ENCODE measurements at places on chromosomes 11 and 22. TPM values are rescaled to one million over a fixed set of nuclear protein-coding genes. Genes with fewer than 3 reads are reported as not detected.

- DNase-seq = no peak
Observed at GRCh38 chr11:46733234-46733633, 14.2 kb downstream of the F2 start.

FGF4 gene
- not detected for total RNA-seq

OR2D2 gene
- total RNA-seq = 3.3 TPM

GRCh38 chr11:46239801-46240061 is 37.7 kb upstream of the CREB3L1 start:
- DNase-seq = no peak

GRCh38 chr11:97506076-97506759 is 1116.4 kb downstream of the JRKL start:
- DNase-seq = no peak

DNA sequence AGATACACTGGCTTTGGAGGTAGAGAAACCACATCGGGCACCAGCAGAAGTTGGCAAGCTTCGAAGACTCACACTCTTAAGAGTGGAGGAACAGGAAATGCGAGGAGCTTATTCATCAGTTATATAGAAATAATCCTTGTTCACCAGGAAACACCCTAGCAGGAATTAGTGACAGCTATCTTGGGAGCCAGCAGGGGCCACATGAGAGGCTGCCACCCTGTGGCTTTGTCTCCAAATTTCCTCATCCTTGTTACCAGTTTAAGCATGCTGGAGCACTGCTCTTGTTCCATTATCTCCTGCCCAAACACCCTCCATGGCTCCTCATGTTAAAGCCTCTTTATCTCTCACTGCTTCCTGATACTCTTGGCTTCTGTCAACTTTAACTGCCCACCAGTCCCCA is 131.0 kb downstream of the PLEKHA7 start:
- no peak for DNase-seq

DNA sequence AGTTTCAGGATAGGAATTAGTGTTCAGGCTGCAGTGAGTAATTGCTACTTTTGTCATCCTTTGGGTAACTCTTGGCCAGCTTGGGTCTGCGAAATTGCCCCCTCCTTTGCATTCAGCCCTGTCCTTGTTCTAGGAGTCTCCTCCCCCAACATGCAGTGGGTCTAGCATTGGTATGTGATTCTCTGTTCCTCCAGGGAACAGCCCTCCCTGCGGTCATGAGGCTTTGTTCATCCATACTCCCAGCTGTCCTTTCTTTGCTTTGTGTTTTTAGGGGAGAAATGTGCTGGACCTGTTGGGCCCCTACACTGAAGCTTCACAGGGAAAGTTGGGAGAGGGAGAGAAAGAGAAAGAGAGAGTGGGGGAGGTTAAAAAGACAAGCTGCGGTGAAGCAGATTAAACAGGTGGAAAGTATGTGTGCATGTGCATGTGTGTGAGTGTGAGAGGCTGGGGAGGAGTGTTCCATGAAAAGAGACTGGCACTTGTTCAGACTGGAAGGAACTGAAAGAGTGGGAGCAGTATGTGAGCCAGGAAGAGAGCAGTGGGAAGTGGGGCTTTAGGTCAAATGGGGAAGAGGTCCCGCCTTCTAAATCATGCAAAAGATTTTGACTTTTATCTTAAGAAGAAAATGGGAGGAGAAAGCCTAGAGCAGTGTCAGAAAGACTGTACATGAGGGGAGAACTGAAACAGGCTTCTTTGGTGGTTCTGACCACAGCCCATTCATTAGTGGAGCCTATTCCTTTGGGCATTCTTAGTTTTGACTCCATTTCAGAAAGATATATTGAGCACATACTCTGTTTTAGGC is 17.9 kb upstream of the SESN3 start:
- peak; percentile 46 for DNase-seq

GRCh38 chr11:30395751-30396150 is 72.8 kb downstream of the ARL14EP start:
- no peak for DNase-seq

Measured in OCI-LY7 (cell line).